ENCODE measurements at places on chromosomes 5 and 9.

DNA sequence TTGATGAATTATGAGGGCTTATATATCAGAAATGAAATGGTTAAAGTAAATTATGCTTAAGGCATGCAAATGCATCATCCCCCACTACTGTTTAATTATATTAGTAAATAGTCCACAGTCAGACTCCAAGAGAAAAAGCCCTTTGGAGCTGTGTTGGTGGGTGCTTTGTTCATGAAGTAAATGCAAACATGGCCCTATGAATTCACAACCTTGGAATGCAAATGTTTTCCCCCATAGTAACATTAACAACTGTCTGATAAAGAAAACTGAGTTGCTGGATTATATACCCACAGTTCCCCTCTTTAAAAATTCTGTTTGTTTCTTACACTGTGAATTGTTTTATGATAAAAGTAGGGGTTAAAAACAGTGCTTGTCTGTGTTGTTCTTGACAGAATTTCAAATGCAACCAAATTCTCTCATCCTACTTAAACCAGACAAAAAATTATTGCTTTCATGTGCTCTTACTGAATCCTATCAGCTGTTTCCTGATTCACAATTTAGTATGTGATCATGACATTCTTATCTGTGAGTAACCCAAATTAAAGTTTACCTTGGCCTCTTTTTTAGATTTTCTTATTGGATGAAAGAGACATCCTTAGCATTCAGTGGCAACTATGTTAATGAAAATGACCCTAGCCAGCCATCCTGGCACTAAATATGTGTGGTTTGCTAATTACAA, 48.5 kb upstream of the SNCAIP start:
- DNase-seq, result no peak

- no peak for DNase-seq
These were observed 5.7 kb upstream of the C5orf46 start for GRCh38 chr5:147912011-147912410.

- no peak for DNase-seq
These were observed 58.0 kb downstream of the ACO1 start for GRCh38 chr9:32442433-32442832.

DNA sequence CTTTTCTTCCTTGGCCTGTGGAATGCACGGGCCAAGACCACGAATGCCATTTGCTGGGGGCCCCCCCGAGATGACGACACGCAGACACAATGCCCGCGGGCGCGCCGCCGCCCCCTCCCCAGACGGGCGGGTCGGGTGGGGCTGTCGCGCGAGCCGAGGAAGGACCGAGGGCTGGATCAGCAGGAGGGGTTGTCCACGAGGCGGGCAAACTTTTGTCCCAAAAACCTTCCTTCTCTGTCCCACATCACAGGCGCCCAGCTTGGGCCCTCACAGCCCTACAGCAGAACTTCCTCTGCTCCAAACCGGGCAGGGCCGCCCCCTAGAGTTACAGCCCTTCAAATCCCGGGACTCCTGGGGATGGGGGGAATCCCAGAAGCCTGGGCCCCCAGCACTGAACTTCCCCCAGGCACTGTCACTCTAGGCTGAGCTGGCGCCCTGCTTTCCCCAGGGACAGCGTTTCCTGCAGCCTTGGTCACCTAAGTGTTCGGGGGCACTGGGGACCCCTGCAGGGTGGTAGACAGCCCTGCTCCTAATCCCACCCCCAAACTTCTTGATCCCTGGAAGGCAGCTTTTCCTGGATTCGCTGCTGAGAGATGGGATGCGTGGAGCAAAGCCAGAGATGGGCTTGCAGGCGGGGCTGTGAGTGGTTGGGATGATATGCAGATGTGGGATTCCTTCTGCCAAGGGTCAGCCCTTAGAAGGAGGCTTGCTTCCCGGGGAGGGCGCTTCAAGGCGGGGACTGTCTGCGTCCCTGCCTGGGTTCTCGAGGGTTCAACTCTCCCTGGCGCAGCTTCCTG, 980 bp downstream of the COL5A1 start:
- DNase-seq, result no peak

DNA sequence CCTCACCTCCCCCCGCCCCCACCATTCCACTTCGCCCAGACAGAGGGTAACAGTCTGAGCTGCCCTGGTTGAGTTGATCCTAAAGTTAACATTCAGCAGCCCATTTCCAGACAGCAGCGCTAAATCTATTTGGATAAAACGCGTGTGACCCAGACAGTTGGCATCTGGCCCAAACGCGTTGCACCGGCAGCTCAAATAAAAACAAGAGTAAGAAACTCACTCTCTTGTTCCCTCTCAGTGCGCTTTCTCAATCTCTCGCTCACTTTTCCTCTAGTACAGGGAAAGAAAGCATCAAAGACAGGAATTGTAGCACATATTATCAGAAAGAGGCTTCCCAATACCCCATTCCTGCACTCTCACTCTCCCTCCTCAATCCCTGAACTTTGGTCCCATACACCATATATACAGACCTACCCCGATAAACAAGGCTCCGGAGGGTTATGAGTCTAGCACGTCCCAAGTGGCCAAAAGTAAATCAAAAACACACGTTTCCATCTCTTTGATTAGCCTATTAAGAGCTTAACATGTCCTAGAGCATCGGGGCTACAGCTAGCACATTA, 1.3 kb downstream of the ADAMTS6 start:
- peak; percentile 65 for DNase-seq

DNA sequence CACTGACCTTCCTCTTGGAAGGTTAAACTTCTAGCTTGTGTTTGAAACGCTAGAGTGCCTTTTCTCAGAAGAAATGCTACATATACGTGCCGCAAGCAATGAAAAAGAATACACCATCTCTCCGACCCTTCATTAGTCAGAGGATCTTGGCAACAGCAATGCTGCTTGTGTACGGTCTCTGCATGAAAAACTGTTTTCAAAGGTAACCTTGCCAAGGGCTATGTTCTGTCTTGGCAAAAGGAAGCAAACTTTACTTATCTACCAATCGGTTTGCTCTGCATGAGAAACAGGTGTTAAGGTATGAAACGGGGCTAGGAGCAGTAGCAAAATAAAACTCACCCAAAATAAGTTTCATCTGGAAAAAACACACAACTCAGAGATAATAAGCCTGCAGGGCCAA, 297.8 kb downstream of the FBXL17 start:
- DNase-seq, result no peak

DNA sequence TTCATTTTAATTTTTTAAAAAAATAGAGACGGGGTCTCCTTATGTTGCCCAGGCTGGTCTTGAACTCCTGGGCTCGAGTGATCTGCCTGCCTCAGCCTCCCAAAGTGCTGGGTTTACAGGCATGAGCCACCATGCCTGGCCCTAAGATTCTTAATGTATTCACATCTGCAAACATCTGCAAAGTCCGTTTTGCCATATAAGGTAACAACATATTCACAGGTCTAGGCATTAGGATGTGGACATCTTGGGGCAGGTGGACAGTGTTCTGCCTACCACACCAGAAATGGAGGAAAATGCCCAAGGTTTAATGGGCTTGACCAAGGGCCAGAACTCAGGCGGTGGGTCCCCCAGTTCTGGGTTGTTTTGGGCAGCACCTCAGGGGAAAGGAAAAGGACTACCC, 41.6 kb upstream of the VDAC1 start:
- DNase-seq, result no peak

DNA sequence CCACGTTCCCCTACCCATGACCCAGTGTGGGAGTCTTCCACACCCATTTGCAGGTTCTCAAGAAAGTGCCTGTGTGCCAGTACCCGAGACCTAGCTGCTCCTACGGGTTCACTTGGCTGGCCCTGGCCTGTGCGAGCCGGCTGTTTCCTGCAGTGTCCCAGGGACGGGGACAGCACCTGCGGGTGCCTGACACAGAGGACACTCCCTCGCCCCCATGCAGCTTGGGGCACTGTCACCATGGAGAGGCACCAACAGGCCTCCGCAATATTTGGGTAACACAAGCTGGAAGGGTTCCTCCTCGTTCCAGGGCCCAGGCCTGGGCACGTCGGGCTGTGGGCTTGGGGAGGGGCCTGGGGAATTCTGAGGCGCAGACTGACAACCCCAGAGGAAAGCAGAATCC, 41.4 kb downstream of the DUSP1 start:
- DNase-seq, result no peak

- no peak for DNase-seq
These were observed 91.1 kb upstream of the FBN2 start for GRCh38 chr5:128629157-128629556.

DNA sequence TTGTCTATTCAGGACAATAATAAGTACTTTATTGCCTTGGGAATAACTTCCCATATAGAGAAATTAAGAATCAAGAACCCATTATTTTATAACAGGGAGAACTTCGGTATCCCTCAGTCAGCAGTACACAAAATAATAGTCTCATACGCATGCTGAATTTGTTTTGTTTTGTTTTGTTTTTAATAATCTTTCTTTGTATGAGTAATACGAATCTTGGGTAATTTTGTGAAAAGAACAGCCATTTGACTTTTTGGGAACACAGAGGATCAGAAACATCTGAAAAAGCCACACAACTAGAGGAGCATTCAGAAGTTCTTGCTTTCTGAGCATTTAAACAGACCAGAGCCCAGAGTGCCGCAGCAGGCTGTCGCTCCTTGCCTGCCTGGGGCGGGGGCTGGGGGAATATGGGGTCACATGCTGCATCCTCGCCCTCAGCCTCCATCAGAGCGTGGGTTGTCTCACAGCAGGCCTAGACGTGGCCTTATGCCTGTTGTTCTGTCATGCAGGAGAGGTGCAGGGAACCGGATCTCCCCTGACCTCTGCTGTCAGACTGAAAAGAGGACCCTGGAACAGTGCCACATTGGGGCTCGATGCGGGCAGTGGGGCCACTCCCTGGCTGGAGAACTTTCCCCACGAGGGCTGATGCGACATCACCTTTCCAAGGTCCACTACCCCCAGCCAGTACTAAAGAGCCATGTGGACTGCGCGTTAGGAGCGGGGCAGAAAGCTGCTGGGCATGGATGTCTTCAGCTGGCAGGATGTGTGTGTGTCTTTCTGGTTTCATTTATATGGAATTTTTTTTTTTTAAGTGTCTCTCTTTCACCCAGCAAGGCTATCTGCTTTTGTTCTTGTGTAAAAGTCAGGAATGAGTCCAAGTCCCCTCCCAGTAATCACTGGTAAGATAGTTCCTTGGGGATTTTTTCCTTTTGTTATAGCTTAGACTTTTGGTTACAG, 133.4 kb upstream of the OTULINL start:
- DNase-seq, result no peak

GRCh38 chr9:33082128-33082527, 5.7 kb upstream of the SMU1 start:
- no peak for DNase-seq

- DNase-seq, result no peak
These were observed 12.0 kb upstream of the PHYKPL start for GRCh38 chr5:178244576-178244975.

- no peak for DNase-seq
These were observed 782.9 kb downstream of the CDH12 start for GRCh38 chr5:22070186-22070728.

- DNase-seq, result no peak
These were observed 53.1 kb downstream of the SYK start for GRCh38 chr9:90854637-90855175.
